SK-N-SH (cell line): ENCODE measurements at places on chromosomes 16 and 17. TPM values are rescaled to one million over a fixed set of nuclear protein-coding genes. Genes with fewer than 3 reads are reported as not detected.

DNA sequence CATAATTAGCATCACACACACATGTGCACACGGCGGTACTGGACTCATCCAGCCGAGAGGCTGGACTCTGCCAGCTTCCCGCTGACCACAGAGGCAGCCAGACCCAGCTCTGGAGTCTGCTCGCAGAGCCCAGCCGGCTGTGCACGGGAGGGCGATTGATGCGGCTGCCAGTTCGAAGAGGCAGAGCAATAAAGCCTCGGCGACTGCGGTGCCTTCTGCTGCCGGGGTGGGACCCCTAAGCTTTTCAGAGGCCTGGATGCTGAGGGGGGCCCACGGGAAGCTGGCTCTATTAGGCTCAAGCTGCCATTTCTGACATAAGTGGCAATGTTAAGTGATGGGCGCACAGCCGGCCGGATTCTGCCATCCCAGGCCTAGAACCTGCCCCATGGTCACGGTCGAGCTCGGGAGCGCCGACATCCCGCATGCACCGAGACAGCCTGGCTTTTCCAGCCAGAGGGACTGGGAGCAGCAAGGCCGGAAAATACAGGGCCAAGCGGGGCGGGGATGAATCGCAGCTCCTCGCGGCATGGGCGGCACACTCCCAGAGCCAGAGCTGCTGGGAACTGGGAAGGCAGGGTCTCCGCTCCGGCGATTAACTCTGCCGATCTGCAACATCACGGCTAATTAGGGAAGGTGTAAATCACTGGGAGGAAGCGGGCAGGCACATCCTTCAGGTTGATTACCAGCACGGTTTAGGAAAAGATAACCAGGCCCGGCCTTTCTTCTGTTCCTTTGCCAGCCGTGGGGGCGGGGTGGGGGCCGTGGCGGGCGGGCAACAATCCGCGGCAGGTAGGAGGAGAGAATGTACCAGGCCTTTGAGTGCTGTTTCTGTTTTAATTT is 57.7 kb downstream of the TBC1D16 start:
- DNase-seq, result peak; percentile 26

DNA sequence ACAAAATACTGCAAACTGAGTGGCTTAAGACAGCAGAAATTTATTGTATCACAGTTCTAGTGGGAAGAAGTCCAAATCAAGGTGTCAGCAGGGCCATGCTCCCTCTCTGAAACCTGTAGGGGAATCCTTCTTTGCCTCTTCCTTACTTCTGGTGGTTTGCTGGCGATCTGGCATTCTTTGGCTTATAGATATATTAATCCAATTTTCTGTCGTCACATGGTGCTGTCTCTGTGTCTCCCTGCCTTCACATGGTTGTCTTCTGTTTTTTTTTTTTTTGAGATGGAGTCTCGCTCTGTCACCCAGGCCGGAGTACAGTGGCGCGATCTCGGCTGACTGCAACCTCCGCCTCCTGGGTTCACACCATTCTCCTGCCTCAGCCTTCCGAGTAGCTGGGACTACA is 6.8 kb upstream of the AKAP1 start:
- no peak for DNase-seq

GRCh38 chr17:81460856-81461460 is 51.6 kb downstream of the ACTG1 start:
- DNase-seq, result no peak

- DNase-seq, result no peak
These were observed 216.3 kb upstream of the NLRP1 start for GRCh38 chr17:5800646-5801045.

DNA sequence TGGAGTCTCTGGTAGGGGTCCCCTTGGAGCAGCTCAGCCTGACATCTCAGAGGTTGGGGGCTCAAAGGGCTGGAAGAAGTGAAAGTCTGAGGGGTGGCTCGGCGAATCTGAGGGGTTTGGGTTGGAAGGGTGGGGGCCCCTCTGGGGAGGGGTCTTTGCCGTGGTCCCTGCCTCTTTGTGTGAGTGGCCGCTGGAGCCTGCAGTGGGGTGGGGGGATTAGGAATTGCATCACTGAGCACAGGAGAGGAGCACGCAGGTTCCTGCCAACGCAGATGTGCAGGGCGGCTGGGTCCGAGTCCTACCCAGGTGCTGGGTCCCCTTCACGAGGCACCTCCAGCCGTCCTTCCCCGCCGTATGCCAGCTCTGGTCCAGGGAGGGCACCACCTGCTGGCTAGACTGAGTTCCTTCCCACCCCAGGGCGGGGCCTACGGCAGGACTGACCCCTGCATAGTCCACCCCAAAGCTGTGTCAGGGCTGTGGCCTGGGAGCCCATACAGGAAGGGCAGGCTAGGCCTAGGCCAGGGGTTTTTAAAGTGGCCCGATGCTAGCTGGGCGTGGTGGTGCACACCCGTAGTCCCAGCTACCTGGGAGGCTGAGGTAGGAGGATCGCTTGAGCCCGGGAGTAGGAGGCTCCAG is 9.9 kb downstream of the FMNL1 start:
- peak; percentile 76 for DNase-seq

- no peak for DNase-seq
These were observed 65.6 kb downstream of the JPH3 start for GRCh38 chr16:87667946-87668345.

GRCh38 chr17:27324771-27325339 is 30.9 kb downstream of the WSB1 start:
- DNase-seq, result no peak

GRCh38 chr17:3896108-3896967 is 3.5 kb upstream of the CAMKK1 start:
- no peak for DNase-seq

GRCh38 chr17:82300707-82301270 is 16.6 kb downstream of the CD7 start:
- peak; percentile 97 for DNase-seq

- no peak for DNase-seq
These were observed 2.2 kb downstream of the ZNF668 start for GRCh38 chr16:31071861-31072260.

Gene ZC3H7A
- polyA plus RNA-seq, result 31.9 and 38.7 TPM in 2 replicates

Gene EPX
- polyA plus RNA-seq, result 0.02 TPM in 1 of 2 replicates, not detected in the other

Gene NOL11
- polyA plus RNA-seq, result 27.0 and 36.2 TPM in 2 replicates

Gene RAMP2
- polyA plus RNA-seq, result 2.5 and 3.0 TPM in 2 replicates

Gene TMEM114
- not detected in 2 replicates for polyA plus RNA-seq

Gene TPSG1
- not detected in 2 replicates for polyA plus RNA-seq
